ENCODE measurements at places on chromosomes 11 and 22.

DNA sequence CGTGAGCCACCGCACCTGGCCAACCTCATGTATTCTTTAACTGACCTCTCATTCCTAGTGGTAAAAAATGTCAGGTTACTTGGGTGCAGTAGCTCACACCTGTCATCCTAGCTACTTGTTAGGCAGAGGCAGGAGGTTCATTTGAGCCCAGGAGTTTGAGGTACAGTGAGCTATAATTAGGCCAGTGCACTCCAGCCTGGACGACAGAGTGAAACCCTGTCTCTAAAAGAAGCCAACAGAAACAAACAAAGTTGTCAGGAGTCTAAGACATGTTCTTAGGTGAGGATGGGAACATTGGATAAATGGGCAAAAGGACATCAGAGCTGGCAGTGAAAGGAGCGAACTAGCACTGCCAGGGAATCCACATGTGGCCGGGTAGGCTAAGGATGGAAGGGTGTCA lies 18.1 kb downstream of the MADD start:
- DNase-seq, result no peak

- no peak for DNase-seq
These were observed 830.3 kb downstream of the TBC1D22A start for GRCh38 chr22:47592791-47593190.

- DNase-seq, result no peak
These were observed 109.7 kb upstream of the TMEM45B start for GRCh38 chr11:129705933-129706332.

DNA sequence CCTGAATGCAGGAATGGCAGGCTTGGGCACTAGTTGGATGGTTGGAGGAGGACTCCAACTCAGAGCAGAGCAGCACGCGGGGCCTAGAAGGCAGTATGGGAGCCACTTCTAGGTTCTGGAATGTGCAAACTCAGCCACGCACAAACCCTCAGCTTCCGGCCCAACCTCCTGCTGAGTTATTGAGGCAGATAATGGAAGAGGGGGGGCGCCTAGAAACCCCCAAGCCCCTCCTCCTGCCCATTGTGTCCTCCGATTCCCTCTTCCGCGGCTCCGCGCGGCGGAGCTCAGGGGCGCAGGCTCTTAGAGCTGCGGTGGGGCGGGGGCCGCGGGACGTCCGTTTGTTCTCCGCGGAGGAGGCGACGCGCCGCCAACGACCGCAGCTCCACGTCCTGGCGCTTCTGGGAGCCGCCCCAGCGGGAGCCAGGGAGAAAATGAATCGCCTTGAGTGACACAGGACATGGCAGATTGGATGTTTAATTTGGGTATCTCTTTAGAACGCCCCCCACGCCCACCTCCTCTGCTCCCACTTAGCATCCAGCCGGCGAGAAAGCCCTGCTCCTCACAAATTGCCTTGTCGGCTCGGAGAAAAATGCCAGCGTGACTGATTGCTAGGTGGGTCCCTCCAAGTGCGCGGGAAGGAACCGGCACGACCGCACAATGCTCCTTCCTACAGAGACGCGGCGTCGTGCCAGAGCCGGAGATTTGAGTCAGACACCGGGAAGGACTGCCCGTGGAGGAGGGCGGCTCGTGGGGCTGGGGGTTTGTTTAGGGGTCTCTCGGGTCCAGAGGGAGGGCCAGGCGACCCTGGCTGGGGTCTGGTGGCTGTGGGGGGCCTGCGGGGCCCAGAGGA lies 144.6 kb downstream of the NECTIN1 start:
- no peak for DNase-seq

- no peak for DNase-seq
These were observed 1.9 kb upstream of the FTH1 start for GRCh38 chr11:61969391-61969758.

Data from amniotic stem cell (primary cell).